ENCODE measurements at places on chromosomes 7 and 10.

- no peak for DNase-seq
Observed at GRCh38 chr7:35463176-35463700, 209.3 kb upstream of the TBX20 start.

- no peak for DNase-seq
Observed at GRCh38 chr7:137717045-137717444, 129.7 kb downstream of the DGKI start.

DNA sequence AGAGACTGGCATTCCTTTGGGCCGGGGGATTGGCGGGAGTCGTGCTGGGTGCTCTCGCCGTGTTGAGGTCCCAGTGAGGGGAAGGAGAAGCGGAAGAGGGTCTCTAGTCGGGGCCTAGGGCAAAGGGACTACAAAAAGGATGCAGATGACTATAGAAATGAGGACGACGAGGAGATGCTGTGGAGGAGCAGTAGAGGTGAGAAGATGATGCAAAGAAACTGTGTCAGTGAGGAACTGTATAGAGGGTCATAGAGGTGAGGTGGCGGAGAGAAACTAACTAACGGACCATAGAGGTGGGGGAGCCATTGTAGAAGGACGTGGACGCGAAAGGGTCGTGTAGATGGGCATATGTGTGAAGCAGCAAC is 324 bp downstream of the TWNK start:
- no peak for DNase-seq

- DNase-seq, result peak; percentile 50
Observed at GRCh38 chr7:102404005-102404861, 8.1 kb downstream of the PRKRIP1 start.

DNA sequence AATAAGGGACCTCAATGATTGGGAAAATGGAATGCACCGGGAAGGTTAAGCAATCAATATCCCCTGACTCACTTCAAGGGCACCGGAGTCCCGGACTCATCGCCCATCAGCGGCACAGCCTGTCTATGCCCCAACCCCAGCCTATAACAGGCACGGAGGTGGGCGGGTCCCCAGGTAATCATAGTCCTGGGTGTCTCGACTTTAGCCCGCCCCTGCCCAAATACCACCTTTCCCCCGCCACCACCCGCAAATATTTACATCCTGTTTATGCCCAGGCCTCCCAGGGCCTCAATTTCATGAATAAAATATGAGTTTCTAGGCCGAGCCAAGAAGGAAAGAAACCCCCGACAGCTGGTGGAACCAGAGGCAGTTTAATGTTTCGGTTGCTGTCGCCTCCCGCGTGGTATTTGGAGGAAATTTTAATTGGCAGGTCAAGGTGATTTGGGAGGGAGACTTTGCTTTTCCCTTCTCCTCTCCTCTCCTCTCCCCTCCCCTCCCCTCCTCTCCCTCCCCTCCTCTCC is 15.6 kb upstream of the RFC2 start:
- peak; percentile 83 for DNase-seq

DNA sequence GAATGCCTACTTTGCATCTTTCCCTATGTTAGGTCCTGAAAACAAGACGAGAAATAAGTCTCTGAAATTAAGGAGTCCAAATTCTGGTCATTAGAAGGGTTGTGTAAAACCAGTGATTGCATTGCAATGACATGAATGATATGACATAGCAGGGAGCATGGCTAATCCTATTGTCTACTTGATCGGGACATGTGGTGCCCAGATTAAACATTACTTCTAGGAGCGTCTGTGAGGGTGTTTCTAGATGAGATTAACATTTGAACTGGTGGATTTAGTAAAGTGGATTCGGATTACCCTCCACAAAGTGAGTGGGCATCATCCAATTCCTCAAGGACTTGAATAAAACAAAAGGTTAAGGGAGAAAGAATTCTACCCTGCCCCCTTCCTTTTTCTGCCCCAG is 434.9 kb upstream of the KLF6 start:
- DNase-seq, result no peak

DNA sequence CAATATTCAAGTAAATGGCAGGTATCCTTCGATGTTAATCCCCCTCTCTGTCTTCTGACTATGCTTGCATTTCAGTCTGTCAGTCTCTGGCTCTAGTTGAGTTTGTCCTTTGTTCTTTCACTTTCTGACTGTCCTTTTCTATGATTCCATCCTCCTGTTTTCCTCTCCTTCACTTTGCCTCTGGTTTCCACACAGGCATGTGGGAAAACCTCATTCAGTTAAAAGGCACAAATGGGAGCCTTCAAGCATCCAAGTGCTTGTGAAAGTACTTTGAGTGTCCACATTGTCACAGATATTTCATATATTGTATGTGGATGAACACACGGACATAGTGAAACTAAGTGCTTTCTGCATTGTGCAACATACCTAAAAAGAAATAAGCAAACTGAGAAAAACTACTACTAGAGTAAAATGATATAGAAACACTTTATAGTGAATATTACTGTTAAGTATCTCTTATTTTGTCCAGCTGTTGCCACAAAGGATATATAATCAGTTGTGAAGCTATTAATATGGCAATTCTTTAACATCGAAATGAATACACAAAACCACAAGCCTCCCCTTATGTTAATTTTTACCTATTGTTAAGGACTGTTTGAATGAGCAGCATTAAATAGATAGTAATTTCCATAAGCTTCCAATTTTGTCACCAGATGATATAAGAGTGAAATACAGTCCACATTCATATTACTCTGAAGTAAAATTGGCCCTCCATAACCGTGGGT is 71.7 kb downstream of the NRBF2 start:
- no peak for DNase-seq

Data from fibroblast of skin of right biceps (primary cell).